ENCODE measurements at places on chromosomes 5 and 9. TPM values are rescaled to one million over a fixed set of nuclear protein-coding genes. Genes with fewer than 3 reads are reported as not detected.

Gene RAD50
- 34.2 TPM for total RNA-seq

Gene NMUR2
- total RNA-seq = 0.22 TPM

Gene DPM2
- 42.3 TPM for total RNA-seq

Gene C1QTNF2
- total RNA-seq = 0.08 TPM

Gene ANKRD31
- total RNA-seq = 0.06 TPM

Gene PCDHB11
- not detected for total RNA-seq

Gene TMEM38B
- 15.6 TPM for total RNA-seq
